ENCODE measurements at places on chromosomes 4 and X.

GRCh38 chr4:102623622-102624021 is 122.5 kb downstream of the NFKB1 start:
- no peak for DNase-seq

GRCh38 chr4:87179751-87180150 is 40.7 kb downstream of the KLHL8 start:
- no peak for DNase-seq

DNA sequence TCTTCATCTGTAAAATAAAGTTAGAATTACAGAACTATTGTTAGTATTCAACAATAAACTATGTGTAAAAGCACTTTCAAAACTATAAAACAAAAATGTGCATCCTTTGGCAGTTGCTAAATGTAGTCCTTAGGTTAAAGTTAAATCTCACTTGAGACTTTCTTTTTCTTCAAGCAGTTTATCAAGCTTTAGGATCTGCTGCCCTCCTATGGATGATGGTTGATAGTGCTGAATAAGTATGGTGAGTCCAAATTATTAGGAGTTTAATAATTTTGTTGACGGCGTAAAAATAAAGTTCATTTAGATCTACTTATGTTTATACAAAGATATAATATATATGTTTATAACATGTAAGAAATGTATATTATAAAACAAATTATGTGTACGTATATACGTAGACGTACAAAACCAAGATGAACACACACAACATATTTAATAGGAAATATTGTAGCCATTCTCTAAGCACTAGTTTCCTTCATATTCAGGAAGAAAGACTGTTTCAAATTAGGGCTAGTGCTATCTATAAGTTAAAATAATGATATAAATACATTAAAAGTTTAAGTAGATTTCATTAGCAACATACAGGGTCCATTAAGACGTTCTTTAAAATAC is 22.3 kb downstream of the UGT2A2 start:
- peak; percentile 78 for DNase-seq

DNA sequence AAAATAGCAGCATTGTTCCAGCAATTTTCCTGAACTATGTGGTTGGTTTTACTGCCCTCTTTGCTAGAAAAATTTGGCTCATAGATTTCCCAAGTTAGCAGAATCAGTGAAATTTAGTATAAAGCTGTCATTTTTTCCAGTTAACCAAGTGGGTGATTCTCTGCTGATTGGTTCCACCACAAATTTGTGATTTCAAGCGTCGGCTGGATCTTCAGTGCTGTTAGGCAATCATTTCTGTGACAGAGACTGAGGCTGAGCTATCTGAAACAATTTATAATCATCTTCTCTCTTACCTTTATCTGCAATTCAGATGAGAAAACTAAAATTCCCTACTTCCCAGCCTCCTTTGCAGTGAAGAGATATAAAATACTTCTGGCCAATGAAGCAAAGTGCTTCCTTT is 68.6 kb upstream of the OTUD4 start:
- DNase-seq, result no peak

DNA sequence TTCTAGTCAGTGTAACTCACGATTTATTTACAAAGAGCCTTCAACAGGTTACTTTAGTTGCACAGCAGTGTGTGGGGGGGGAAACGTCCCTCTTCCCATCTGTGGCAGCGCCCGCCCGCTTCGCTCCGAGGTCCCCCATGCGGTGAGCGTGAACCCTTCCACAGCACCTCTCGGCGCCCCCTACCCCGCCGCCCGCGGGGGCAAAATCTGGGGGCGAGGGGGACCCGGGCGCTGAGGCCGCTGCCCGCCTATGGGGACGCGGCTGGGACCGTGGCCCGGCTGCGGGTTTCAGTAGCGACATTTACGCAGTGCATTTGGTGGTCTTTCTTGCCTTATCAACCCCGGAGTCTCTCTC is 6.4 kb downstream of the NKX6-1 start:
- DNase-seq, result no peak

GRCh38 chr4:110705440-110705782 is 82.5 kb upstream of the PITX2 start:
- DNase-seq, result no peak

DNA sequence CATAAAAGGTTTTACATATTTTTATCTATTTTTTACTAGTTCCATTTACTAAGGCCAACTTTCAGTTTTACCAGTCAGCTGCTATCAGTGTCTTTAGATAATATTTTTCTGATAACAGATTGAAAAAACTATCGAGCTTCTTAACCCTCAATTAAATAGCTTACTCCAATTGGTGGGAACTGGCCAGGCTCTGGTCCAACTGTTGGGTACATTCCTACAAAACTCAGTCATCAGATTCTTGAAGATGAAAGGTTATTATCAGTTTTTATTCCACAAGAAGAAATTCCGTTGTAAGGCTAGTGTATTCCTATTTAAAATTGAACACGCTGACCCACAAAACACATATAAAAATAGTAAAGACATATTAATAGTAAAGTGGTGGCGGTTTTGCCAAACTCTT is 346.2 kb downstream of the MAPK10 start:
- no peak for DNase-seq

DNA sequence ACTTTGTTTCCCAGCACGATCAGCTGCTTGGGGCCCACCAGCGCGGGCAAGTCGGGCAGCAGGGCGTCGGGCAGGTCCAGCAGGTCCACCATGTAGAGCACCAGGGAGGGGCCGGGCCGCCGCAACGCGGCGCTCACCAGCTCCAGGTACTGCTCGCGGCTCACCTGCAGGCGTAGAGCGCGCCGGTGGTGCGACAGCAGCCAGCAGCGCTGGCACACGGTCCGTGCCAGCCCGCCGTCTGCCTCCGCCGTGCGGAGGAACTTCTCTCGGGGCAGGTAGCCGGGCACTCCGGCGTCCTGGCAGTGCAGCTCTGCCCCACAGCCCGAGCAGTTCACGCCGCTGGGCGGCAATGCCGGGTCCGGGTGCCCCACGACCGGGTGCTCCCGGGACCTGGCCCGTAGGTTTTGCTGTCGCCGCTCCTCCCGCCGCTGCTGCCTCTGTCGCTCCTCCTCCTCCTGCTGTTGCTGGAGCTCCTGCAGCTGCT is 527 bp downstream of the NOA1 start:
- no peak for DNase-seq

- no peak for DNase-seq
Observed at GRCh38 chrX:69988955-69989394, 60.8 kb downstream of the AWAT2 start.

GRCh38 chr4:54016504-54016903 is 47.9 kb downstream of the CHIC2 start:
- no peak for DNase-seq

DNA sequence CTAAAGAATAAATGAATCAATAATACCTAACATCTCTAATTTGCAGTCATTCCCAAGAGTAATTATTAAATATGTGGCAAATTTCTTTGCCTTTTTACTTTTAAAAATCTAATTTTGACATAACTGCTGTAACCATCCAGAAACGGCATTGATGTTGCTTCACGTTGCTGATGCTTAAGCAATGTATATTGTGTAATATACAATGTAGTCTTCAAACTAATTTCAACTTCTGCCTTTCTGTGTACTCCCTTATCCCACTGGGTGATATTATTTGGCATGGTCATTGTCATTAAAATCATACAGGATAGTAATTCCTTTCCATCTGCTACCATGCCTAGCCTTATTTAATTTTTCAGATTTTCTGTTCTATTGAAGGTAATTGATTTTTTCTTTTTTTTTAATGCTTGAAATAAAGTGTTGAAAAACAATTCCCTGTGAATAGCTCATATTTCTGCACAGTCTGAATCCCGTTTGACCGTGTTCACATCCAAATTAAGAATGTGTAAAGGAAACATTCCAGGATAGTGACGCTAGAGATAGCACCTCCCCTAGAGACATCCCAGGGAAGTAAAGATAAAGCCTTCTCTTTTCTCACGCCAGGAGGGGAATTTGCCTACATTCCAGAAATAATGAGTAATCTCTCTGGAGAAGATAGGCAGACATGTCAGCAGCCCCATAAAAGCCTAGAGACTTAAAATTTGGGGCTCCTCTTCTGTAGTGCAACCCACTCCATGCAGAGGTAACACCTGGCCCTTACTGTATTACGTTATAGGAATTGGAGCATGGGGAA is 8.6 kb downstream of the FAM200B start:
- peak; percentile 10 for DNase-seq

DNA sequence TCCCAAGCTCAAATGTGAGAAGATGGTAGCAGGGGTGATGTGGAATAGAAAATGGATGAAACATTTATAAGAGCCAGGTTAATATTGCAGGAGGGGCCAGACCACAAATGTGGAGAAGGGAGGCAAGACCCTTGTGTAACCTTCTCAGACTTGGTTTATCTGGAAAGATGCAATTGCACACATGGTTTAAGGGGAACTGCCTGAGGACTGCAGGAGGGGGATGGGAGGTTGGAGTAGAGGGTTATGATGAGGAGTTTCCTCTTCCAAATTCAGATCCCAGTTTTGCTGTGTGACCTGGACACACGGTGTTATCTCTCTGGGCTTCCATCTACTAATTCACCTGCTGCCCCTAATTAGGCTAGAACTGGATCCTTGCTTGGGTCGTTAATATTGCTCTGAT is 46.1 kb downstream of the RAB40AL start:
- no peak for DNase-seq

- DNase-seq, result no peak
Observed at GRCh38 chr4:4499438-4500123, 42.3 kb downstream of the STX18 start.

- peak; percentile 91 for DNase-seq
Observed at GRCh38 chr4:152454398-152455011, 81.4 kb downstream of the FBXW7 start.

DNA sequence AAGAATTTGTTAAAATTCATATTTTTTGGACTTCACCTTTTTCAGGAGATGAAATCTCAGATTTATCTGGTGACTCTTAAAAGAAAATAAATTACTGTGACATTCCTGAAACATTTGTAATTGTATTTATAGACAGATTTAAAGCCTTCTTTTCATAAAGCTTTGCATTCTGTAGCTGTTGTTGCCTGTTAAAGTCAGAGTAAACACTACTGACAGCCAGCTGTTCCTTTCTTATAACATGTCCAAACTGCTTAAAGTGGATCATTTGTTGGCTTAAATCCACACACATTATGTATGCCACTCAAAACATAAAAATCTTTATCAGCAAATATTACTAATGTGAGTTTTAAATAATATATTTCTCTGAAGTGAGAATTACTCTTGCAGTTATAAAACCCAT is 157.5 kb downstream of the TECRL start:
- no peak for DNase-seq
